ENCODE measurements at places on chromosomes 12 and 14.

- no peak for DNase-seq
Measured at GRCh38 chr12:110200124-110200417, 75.9 kb downstream of the IFT81 start.

DNA sequence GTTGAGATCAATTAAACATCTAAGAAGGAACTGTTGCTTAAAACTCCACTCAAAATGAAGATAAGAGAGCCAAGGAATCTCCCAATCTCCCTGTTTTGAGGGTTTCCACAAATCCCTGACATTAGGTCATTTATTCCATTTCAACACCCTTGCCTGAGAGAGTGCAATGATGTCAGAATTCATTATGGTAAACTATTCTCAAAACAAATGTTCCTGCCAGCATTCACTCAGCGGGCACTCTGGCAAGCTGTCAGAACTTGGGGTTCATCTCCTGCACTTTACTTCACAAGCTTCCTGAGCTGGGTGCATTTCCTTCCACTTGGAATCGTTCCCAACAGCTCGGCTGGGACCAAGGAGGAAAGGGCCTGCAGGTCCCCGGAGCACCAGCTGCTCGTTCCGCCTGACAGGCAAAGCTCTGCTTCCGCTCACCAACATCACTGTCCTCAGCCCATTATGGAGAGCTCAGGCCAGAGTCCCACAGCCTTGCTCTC, 117.8 kb downstream of the TTC7B start:
- DNase-seq = no peak

- DNase-seq = no peak
Measured at GRCh38 chr14:105013150-105013785, 7.6 kb downstream of the CDCA4 start.

- no peak for DNase-seq
Measured at GRCh38 chr14:27608377-27608776, 1010.5 kb upstream of the NOVA1 start.

DNA sequence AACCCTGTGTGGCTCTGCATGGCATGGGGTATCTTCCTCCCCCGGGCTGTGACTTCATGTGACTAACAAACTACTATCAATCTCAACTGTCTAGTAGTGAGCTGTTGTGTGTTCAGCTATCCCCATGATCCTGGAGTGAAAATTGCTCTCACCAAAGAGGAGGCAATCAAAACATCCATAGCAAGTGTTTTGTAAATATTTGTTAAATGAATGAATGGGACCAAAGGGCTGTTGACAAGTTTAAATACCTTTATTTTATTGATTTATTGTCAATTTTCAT, 138.1 kb upstream of the CPM start:
- no peak for DNase-seq

DNA sequence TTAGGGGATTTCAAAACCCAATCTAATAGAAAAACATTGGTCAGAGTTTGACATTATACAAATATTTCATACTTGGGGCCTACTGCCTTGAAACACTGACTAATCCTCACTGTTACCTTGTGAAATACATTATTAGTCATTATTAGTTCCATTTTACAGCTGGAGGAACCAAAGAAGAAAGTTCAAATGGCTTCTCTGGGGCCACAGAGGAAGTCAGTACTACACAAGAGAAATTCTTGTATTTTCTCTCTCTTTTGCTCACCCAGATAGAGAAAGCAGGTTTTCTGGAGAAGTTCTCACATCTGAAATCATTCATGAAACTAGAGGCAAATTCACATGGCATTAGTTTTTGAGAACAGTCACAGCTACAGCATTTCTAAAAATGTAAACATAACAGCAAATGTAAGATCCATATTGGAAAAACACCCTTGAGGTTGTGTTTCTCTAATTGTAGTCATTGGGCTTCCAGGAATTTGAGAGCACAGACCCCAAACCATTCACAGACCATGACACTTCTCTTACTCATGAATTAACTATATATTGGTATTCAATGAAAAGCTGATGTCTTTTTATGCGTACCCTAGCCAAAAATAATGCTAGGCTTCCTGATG, 83.0 kb downstream of the LLPH start:
- DNase-seq = no peak

GRCh38 chr12:47590771-47591360, 115.0 kb downstream of the RPAP3 start:
- DNase-seq = no peak

DNA sequence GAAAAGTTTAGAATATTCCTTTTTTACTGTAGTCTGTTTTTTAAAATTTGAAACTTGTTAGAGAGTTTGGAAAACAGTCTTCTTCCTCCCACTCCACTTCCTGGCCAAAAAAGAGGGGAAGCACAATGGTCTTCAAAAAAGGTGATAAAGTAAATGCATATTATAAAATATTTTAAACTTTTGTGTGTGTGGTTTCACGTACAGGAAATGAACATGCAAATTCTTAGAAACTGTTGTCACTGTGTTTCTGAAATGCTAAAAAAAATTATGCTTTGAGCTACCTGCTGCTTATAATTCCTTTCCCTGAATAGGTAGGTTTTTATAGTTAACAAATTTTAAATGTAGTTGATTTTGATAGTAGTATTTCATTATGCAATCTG, 2.9 kb downstream of the FGFR1OP2 start:
- no peak for DNase-seq

GRCh38 chr14:95526483-95527386, 8.1 kb upstream of the GLRX5 start:
- DNase-seq = no peak

GRCh38 chr14:60153991-60154390, 11.2 kb downstream of the DHRS7 start:
- DNase-seq = no peak
